Endodermal cell (in vitro differentiated cells): ENCODE measurements at places on chromosomes 7 and 10.

DNA sequence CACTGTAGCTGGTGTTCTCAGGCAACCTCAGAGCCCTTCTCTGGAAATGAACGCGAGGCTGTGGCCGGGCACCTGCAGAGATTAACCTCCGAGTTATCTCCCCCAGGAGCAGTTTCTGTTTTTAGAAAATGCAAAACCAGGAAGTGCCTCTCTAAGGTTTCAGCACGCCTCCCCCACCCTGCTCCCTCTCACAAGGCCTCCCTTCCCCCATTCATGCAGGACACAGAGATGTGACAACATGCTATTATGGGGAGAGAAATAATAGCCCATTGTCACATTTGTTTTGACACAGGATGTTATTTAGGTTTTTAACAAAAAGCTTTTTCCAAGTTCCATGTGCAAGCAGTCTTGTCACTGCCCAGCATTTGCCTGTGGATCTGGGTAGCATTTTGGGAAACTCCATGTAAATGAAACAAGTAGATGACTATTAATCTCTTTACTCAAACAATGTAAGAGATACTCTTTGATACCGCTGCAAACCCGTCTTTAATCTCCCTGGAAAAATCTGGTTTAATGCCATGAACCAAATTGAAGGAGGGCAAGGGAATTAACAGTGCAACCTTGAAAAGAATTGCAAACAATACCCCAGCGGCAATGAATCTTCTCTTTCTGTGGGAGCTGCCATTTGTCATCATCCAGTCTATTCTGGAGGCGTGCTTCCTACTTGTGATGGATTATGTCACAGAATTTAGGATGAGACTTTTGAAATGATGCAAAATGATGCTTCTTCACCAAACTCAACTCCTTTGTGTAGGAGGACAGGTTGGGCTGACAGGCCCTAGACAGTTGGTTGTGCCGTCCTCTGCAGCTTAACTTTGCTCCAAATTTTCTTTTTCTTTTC lies 86.5 kb upstream of the NMT2 start:
- peak; percentile 70 for DNase-seq
- peaks cover 9% of the 10 kb centered on the region for H3K36me3 ChIP-seq
- peak overlapping the region; percentile 55 for H3K27ac ChIP-seq
- H3K27me3 ChIP-seq: no peaks in the 10 kb centered on the region

- H3K27me3 ChIP-seq: no peaks in the 10 kb centered on the region
- no peak for DNase-seq
- no peaks in the 10 kb centered on the region for H3K36me3 ChIP-seq
- no peak overlapping the region for H3K4me3 ChIP-seq
Observed at GRCh38 chr7:137771679-137772078, 75.1 kb downstream of the DGKI start.

DNA sequence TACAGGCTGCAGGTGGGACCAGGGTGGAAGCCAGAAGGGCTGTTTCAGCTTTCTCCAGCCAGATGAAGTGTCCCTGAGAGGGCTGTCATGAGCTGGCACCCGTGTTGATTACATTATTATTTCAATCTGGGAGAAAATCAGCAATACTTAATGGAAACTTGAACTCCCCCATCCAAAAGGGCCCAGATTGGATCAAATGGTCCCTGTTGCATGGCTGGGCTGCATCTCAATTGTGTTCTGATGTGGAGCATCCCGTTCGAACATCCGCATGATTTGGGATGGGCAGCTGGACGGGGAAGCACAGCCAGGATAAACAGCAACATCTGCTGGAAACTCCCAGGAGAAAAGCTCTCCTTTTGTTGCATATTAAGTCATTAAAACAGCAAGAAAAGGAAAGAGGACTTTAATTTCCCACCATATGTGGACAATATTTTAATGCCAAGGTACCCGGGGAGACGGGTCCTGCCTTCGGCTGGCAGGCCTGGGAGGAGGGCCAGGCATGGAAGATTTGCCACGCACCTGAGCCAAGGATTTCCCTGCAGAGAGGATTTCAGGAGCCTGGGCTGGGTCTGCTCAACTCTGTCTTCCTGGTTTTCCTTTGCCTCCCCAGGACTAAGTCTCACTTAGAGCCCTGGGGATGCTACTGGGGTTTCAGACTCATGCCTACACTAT lies 52.4 kb downstream of the NPTX2 start:
- H3K27ac ChIP-seq: no peak overlapping the region
- H3K36me3 ChIP-seq: no peaks in the 10 kb centered on the region
- no peak overlapping the region for H3K4me3 ChIP-seq

GRCh38 chr7:1906087-1906830 lies 236.2 kb downstream of the ELFN1 start:
- no peak overlapping the region for H3K4me3 ChIP-seq
- no peaks in the 10 kb centered on the region for H3K4me1 ChIP-seq
- no peaks in the 10 kb centered on the region for H3K36me3 ChIP-seq
- H3K27ac ChIP-seq: no peak overlapping the region

GRCh38 chr7:108627476-108628051 lies 57.9 kb downstream of the DNAJB9 start:
- no peak overlapping the region for H3K27ac ChIP-seq
- H3K4me1 ChIP-seq: peaks cover 12% of the 10 kb centered on the region
- H3K27me3 ChIP-seq: peaks cover 6% of the 10 kb centered on the region
- DNase-seq: no peak
- H3K4me3 ChIP-seq: no peak overlapping the region

GRCh38 chr7:54878339-54878738 lies 119.3 kb upstream of the SEC61G start:
- no peaks in the 10 kb centered on the region for H3K4me1 ChIP-seq
- H3K27me3 ChIP-seq: no peaks in the 10 kb centered on the region
- H3K4me3 ChIP-seq: no peak overlapping the region
- H3K27ac ChIP-seq: no peak overlapping the region
- no peaks in the 10 kb centered on the region for H3K36me3 ChIP-seq
- DNase-seq: no peak

DNA sequence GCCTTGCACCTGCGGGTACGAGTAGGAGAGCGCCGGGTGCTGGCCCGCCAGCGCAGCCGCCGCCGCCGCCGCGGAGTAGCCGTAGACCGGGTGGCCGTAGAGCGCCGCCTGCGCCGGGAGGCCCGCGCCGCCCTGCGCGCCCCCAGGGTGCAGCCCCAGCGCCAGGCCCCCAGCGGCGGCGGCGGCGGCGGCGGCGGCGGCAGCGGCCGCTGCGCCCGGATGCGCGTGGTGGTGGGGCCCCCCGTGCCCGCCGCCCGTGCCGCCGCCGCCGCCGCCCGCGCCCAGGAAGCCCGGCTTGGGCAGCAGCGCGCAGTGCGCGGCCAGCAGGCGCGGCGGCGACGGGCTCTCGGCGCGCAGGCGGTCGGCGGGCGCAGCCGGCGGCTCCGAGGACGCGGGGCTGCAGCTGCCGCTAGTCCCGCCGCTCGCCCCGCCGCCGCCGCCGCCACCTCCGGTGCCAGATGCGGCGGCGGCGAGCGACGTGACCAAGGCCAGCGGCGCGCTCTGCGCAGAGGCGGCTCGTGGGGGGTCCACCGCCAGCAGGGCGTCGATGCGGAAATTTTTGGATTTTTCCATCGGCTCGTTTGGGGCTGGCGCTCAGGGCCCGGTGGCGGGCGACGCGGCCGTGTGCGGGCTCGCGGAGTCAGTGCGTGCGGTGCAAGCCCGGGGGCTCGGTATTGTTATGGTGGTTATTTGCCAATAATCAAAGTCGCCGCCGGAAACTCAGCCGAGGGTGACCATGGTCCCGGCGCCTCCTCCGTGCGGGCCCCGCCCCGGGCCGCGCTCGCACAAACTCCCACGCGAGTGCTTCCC lies 480 bp downstream of the MNX1 start:
- peak overlapping the region; percentile 87 for H3K4me3 ChIP-seq
- H3K4me1 ChIP-seq: peaks cover 24% of the 10 kb centered on the region
- no peak overlapping the region for H3K27ac ChIP-seq

DNA sequence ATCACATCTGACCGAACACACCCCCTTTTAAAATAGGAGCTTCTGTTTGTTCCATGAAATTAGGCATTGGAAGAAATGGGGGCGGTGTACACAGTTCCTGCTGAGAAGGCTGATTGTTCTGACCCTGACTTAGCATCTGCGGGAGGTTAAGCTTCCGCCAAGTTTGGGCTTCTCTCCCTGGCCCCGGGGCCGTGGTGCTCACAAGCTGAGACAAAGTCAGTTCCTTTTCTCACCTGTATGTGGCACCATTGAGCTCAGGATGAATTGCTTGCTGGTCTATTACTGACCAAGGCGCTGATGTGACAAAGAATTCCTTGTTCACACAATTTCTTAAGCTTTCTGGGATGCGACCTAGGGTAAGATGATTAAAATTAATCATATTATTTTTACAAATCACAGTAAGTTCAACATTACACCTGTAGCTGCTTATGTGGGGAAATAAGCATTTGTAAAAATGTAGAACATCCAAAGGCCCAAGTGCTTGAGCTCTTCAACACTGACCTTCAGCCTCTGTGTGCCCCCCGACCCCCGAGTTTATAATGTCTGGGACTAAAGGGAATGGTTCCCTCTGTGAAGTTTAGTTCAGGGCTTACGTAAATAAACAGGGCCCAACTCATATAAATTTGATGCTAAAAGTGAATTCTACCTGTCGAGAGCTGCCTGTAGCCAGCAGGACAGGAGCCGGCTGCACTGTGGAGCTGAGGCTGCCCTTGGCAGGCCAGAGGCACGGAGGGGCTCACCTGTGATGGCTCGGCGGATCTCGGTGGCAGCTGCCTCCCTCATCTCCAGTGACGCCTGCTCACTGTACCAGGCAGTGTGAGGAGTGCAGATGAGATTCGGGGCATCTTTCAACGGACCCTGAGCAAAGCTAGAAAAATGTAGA lies 50.8 kb downstream of the ZRANB1 start:
- no peak overlapping the region for H3K27ac ChIP-seq
- DNase-seq: peak; percentile 86
- H3K4me3 ChIP-seq: no peak overlapping the region
- no peaks in the 10 kb centered on the region for H3K4me1 ChIP-seq
- H3K36me3 ChIP-seq: peaks cover 60% of the 10 kb centered on the region

DNA sequence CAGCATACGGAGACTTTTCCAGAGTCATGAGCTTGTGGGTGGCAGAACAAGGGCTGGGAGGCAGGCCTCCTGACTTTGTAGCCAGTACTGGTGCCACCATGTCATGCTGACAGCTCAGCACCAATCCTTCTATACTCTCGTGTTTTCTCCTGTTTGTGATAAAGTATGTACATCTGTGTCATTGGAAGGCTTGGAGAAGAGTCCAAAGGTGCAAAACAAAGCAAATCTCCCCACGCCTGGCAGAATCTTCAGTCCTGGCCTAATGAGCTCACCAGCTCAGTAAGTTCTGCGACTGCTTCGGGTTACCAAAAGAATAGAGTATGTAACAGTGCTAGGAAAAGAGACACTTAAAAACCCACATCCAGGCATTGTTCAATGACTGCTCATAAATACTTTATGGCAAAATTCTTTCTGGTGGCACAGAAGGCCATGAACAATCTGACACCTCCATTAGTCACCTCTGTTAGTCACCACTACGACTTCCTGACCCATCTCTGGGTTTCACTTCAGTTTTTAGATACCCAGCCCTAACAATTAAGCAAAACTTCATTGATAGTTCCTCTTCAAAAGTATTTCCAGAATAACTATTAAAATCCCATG lies 24.5 kb downstream of the STEAP1 start:
- no peaks in the 10 kb centered on the region for H3K4me1 ChIP-seq
- H3K4me3 ChIP-seq: no peak overlapping the region
- H3K36me3 ChIP-seq: no peaks in the 10 kb centered on the region
- H3K27ac ChIP-seq: no peak overlapping the region
- H3K27me3 ChIP-seq: no peaks in the 10 kb centered on the region

GRCh38 chr7:51261117-51261835 lies 55.3 kb downstream of the COBL start:
- no peaks in the 10 kb centered on the region for H3K27me3 ChIP-seq
- H3K4me1 ChIP-seq: no peaks in the 10 kb centered on the region
- H3K27ac ChIP-seq: no peak overlapping the region
- H3K36me3 ChIP-seq: no peaks in the 10 kb centered on the region
- H3K4me3 ChIP-seq: no peak overlapping the region
- peak; percentile 7 for DNase-seq

DNA sequence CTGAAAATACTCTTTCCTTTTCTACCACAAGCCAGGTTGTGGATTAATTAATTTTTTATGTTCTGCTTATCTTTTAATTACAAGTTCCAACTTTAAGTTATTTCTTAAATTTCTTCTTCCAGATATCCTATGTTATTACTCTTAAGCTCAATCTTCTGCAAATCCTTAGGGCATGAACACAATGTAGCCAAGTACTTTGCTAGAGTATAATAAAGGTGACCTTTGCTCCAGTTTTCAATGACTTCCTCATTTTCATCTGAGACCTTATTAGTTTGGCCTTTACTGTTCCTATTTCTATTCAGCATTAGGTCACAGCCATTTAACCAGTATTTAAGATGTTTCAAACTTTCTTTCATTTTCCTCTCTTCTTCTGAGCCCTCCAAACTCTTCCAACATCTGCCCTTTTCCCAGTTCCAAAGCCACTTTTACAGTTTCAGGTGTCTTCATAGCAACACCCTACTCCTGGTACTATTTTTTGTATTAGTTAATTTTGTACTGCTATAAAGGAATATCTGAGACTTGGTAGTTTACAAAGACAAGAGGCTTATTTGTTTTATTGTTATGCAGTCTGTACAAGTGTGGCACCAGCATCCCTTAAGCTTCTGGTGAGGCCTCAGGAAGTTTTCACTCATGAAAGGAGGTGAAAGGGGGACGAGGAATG lies 886.2 kb upstream of the GHITM start:
- H3K4me3 ChIP-seq: peak overlapping the region; percentile 13
- no peaks in the 10 kb centered on the region for H3K27me3 ChIP-seq
- no peak overlapping the region for H3K27ac ChIP-seq
- DNase-seq: no peak
- H3K36me3 ChIP-seq: no peaks in the 10 kb centered on the region

GRCh38 chr10:26491934-26492333 lies 53.8 kb downstream of the APBB1IP start:
- H3K27me3 ChIP-seq: no peaks in the 10 kb centered on the region
- no peaks in the 10 kb centered on the region for H3K4me1 ChIP-seq
- no peak overlapping the region for H3K4me3 ChIP-seq
- DNase-seq: no peak
- no peak overlapping the region for H3K27ac ChIP-seq

- H3K27ac ChIP-seq: no peak overlapping the region
- H3K4me3 ChIP-seq: no peak overlapping the region
- peaks cover 6% of the 10 kb centered on the region for H3K4me1 ChIP-seq
- no peak for DNase-seq
- H3K36me3 ChIP-seq: peaks cover 74% of the 10 kb centered on the region
Observed at GRCh38 chr7:148402159-148402558, 188.4 kb upstream of the C7orf33 start.

GRCh38 chr10:6083523-6084475 lies 5.0 kb upstream of the RBM17 start:
- H3K4me3 ChIP-seq: no peak overlapping the region
- H3K4me1 ChIP-seq: no peaks in the 10 kb centered on the region
- DNase-seq: no peak
- no peaks in the 10 kb centered on the region for H3K36me3 ChIP-seq
- no peak overlapping the region for H3K27ac ChIP-seq
- H3K27me3 ChIP-seq: no peaks in the 10 kb centered on the region
